ENCODE measurements at places on chromosomes 6 and 20.

DNA sequence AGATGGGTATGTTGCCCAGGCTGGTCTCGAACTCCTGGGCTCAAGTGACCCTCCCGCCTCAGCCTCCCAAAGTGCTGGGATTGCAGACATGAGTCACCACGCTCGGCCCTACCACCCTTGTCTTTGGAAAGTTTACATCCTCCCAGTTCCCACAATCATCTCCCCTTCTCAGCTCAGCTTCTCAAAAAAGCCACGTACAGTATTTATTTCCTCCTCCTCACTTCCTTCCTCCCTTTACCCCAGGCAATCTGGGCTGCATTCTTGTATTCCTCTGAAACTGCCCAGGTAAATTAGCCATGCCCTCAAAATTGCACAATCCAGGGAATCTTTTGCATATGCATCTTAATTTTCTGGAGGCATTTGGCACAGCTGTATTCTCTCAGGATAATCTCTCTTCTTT, 7.4 kb upstream of the SLC23A2 start:
- no peak for DNase-seq

GRCh38 chr6:156691018-156691417, 86.2 kb upstream of the ARID1B start:
- no peak for DNase-seq

GRCh38 chr20:60964911-60965310, 287.1 kb upstream of the CDH4 start:
- DNase-seq, result no peak

- no peak for DNase-seq
These were observed 39.8 kb upstream of the PTPN1 start for GRCh38 chr20:50470264-50470858.

DNA sequence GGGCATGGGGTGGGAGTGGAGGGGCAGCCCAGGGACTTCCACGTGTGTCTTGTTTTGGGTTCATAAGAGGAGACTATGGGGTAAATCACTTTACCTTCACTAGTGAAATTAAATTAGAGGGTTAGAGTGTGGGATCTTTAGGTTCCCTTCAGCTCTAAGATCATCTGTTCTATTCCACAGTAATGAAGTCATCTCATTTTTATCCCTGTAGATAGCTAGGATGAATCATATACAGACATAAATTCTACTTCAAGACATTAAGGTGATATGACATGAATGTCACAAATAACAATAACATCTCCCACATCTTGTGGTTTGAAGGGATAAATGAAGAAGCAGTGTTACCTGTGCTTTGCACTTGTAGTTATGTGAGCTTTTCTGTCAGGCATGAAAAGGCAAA, 83.8 kb downstream of the ELOVL4 start:
- DNase-seq, result no peak

GRCh38 chr20:11195899-11196558, 522.2 kb upstream of the JAG1 start:
- no peak for DNase-seq

- no peak for DNase-seq
These were observed 74.0 kb upstream of the SAMD5 start for GRCh38 chr6:147434516-147434915.

DNA sequence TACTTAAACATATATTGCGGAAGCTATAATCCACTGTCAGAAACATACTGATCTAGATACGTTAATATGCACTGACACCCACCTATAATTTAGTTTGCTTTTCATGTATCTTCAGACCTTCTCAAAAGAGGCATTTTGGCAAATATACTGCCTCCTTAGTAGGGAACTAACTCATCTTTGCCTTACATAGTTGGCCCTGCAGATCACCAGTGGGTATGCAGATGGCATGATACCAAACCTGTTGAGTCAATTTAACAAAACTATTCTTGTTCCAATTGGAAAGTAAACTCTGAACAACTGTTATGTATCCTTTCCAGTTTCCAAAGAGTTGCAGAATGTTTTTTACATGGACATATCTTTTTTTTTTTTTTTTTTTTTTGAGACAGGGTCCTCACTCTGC, 35.6 kb upstream of the TBC1D20 start:
- DNase-seq, result no peak

GRCh38 chr6:85585741-85586140, 7.9 kb downstream of the SNX14 start:
- no peak for DNase-seq

- DNase-seq, result no peak
These were observed 117.9 kb downstream of the JAG1 start for GRCh38 chr20:10555865-10556308.
